Fibroblast of lung (primary cell): ENCODE measurements at places on chromosomes 4 and X.

DNA sequence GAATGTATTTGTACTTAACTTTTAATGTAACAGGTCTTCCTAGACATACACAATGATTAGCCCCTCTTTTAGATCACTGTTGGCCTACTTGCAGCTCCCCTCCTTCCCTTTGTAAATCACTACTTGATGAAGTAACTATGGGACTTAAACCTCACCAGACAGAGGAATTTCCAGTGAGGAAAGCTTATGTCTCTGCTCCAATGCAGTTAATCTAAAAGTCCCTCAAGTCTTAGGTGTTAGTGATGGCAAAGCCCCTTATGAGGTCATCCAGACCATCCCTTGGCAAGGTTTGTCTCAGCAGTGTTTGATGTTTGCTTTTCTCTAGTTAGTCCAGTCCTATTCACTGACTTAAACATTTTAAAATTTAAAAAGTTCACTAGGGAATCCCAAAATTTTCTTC, 877.3 kb upstream of the INTU start:
- no peaks in the 10 kb centered on the region for H3K27me3 ChIP-seq
- H3K36me3 ChIP-seq, result no peaks in the 10 kb centered on the region
- no peak for DNase-seq

- no peaks in the 10 kb centered on the region for H3K36me3 ChIP-seq
- no peak overlapping the region for H3K27ac ChIP-seq
- no peak overlapping the region for H3K4me3 ChIP-seq
- no peaks in the 10 kb centered on the region for H3K4me1 ChIP-seq
- no peak for DNase-seq
Measured at GRCh38 chrX:130162094-130162735, 3.4 kb downstream of the AIFM1 start.

DNA sequence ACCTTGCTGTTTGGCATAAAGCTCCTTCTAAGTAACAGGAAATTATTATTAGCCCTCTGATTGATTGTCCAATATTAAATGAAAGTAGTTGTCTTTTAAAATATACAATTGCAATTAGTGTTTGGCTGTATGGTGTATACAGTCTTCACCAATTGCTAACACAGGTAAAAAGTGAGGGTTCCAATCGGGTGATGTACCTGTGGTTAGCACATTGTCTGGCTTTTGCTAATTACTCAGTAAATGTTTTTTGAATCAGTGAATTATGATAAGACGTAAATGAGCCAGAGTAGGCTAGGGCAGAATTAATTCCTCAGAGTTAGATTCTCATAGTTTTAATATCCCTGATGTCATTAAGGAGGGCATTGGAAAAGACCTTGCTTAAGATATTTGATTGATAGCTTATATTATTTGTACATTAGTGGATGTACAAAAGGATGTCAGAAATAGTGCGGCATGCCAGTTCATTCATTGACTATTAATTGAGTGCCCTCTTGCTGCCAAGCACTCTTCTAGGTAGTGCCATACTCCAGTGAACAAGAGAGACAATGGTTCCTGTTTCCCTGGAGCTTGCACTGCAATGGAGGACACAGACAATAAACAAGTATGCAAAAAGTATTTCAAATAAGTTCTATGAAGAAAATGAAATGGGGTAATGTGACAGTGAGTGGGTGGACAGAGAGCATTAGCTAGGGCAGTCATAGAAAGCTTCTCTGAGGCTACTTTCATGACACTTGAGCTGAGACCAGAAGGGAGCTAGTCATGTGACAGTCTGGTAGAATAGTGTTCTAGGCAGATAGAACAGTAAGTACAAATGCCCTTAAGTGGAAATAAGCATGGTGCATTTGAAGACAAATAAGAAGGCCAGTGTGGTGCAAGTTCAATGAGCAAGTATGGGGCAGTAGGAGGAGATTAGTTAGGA, 205.9 kb upstream of the CASK start:
- no peaks in the 10 kb centered on the region for H3K36me3 ChIP-seq
- no peak for DNase-seq
- no peaks in the 10 kb centered on the region for H3K4me1 ChIP-seq
- no peak overlapping the region for H3K4me3 ChIP-seq
- H3K27ac ChIP-seq, result no peak overlapping the region

GRCh38 chr4:22413471-22413870, 102.4 kb downstream of the ADGRA3 start:
- no peaks in the 10 kb centered on the region for H3K4me1 ChIP-seq
- H3K27ac ChIP-seq, result no peak overlapping the region
- DNase-seq, result no peak
- no peaks in the 10 kb centered on the region for H3K36me3 ChIP-seq

GRCh38 chr4:123893011-123893981, 496.7 kb downstream of the SPRY1 start:
- H3K4me3 ChIP-seq, result no peak overlapping the region
- H3K27me3 ChIP-seq, result no peaks in the 10 kb centered on the region
- DNase-seq, result peak; percentile 62
- H3K4me1 ChIP-seq, result peaks cover 11% of the 10 kb centered on the region
- H3K27ac ChIP-seq, result no peak overlapping the region
- H3K36me3 ChIP-seq, result no peaks in the 10 kb centered on the region

- no peaks in the 10 kb centered on the region for H3K4me1 ChIP-seq
- peak; percentile 33 for DNase-seq
- H3K27me3 ChIP-seq, result no peaks in the 10 kb centered on the region
- H3K27ac ChIP-seq, result no peak overlapping the region
- no peak overlapping the region for H3K4me3 ChIP-seq
Measured at GRCh38 chr4:143344774-143345173, 8.1 kb downstream of the GAB1 start.

DNA sequence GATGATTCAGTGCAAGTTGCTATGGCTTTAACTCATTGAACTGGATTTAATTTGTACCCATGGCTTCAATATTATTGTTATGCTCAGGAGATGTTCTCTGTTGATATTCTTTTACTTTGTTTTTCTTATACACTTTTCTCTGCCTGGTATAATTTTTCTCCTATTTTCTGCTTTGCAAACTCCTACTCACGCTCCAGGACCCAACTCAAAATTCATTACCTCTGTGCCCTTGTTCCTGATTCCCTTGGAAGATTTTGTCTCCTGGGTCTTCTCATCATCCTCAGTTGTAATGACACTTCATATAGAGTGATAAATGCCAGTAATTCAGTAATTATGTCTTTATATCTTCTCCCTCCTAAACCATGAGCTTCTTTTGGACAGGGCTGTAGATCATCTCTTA, 259.9 kb upstream of the JADE1 start:
- no peak overlapping the region for H3K4me3 ChIP-seq
- peaks cover 8% of the 10 kb centered on the region for H3K4me1 ChIP-seq
- no peaks in the 10 kb centered on the region for H3K36me3 ChIP-seq
- H3K27ac ChIP-seq, result no peak overlapping the region

DNA sequence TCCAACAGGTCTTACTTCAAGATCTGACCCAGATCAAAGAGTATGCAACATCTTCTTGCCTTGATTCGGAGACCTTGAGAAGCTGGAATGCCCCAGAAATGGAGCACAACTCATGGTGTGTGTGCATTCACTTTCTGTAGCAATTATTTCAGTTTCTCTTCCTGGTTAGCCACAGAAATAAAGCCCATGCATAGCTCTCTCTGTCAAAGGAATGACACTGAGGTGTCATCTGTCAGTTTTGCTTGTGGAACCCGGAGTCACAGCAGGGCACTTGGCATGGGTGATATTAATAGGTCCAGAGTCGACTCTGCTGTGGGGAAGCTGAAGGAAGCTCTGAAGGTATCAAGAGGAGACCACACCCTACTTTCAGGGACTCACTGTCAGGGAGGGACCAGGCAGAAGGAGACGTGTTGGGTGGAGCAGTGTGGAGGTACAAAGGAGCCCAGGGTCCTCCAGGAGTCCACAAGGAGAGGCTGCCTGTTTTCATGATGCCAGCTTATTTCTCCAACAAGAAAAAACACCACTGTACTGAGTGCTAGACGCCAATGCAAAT, 10.7 kb downstream of the CLNK start:
- no peak for DNase-seq
- no peak overlapping the region for H3K27ac ChIP-seq
- no peaks in the 10 kb centered on the region for H3K36me3 ChIP-seq
- H3K4me1 ChIP-seq, result no peaks in the 10 kb centered on the region
- H3K4me3 ChIP-seq, result no peak overlapping the region

- no peaks in the 10 kb centered on the region for H3K36me3 ChIP-seq
- DNase-seq, result peak; percentile 85
- H3K27ac ChIP-seq, result peak within 1 kb of the TSS; percentile 89
- H3K4me1 ChIP-seq, result no peaks in the 10 kb centered on the region
- peak within 1 kb of the TSS; percentile 81 for H3K4me3 ChIP-seq
- no peaks in the 10 kb centered on the region for H3K27me3 ChIP-seq
Measured at GRCh38 chrX:119871599-119872395, at the start of the genes NDUFA1 and RNF113A. NDUFA1 (plus strand) TSS chrX:119871832; CDS start chrX:119871912, 80 bp downstream. RNF113A (minus strand) TSS chrX:119871733; CDS start chrX:119871613, 120 bp downstream.

DNA sequence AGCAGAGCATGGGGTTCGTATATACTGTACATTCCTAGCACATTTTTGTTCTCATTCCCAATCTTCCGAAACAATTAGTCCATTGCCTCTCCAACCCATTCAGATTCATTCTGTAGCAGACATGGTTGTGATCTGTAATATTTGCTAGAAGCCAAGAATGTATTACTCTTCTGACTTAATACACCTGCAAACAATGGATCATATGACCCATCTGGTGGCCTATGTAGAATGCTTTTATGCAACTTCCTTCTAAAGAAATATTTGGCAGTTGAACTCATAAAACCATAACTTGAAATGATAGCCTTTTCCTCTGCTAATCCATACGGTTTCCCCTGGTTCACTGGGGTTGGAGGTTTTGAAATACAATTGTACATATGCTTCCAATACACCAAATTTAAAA, 32.8 kb upstream of the SGMS2 start:
- H3K27ac ChIP-seq, result no peak overlapping the region
- no peak overlapping the region for H3K4me3 ChIP-seq
- H3K4me1 ChIP-seq, result no peaks in the 10 kb centered on the region
- H3K27me3 ChIP-seq, result peaks cover 5% of the 10 kb centered on the region

DNA sequence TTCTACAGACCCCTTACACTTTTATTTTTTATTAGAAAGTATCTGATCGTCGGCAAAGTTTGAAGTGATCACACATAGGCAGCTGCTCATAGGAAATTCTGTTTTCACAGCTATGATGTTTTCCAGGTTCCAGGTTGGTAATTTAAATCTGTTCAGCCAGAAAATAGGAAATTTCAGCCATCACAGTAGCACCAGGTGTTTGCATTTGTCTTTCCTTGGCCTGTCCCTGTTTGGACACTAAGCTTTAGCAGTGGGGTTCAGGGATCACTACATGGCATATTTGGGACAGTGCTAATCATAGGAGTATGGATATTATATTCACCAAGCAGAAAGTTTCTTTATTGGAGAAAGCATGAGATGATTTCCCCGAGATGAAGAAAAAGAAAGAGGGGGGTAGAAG, 92.9 kb downstream of the ANK2 start:
- no peak for DNase-seq
- no peaks in the 10 kb centered on the region for H3K36me3 ChIP-seq
- H3K27me3 ChIP-seq, result no peaks in the 10 kb centered on the region

GRCh38 chrX:21975812-21976211, 35.3 kb downstream of the SMS start:
- H3K27ac ChIP-seq, result peak overlapping the region; percentile 34
- H3K4me3 ChIP-seq, result no peak overlapping the region
- peak; percentile 71 for DNase-seq
- H3K36me3 ChIP-seq, result peaks cover 3% of the 10 kb centered on the region
- H3K27me3 ChIP-seq, result no peaks in the 10 kb centered on the region

GRCh38 chr4:114281164-114281960, 301.9 kb upstream of the ARSJ start:
- peaks cover 9% of the 10 kb centered on the region for H3K4me1 ChIP-seq
- no peaks in the 10 kb centered on the region for H3K27me3 ChIP-seq
- H3K27ac ChIP-seq, result peak overlapping the region; percentile 64
- H3K4me3 ChIP-seq, result no peak overlapping the region

DNA sequence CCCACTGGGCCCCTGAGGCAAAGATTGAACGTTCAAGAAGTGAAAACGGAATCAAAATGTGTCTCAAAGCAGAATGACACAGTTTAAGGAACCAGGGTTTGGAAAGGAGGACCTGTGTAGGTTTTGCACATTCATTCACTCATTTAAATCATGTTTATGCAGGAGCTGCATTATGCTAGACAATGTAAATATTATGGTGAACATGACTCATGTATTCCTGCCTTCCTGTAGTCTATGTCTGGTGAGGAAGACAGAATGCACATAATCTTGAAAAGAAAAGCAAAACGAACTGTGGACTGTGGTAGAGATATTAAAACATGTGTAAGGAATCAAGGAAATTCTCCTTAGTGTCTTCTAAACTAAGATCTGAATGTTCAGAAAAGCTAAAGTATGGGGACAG, 311.8 kb upstream of the SMIM31 start:
- no peaks in the 10 kb centered on the region for H3K27me3 ChIP-seq
- H3K36me3 ChIP-seq, result no peaks in the 10 kb centered on the region
- no peaks in the 10 kb centered on the region for H3K4me1 ChIP-seq
- no peak overlapping the region for H3K4me3 ChIP-seq
- H3K27ac ChIP-seq, result no peak overlapping the region

GRCh38 chr4:155889031-155889793, 14.3 kb upstream of the TDO2 start:
- H3K4me3 ChIP-seq, result no peak overlapping the region
- no peaks in the 10 kb centered on the region for H3K27me3 ChIP-seq
- H3K27ac ChIP-seq, result no peak overlapping the region
- H3K4me1 ChIP-seq, result peaks cover 3% of the 10 kb centered on the region

GRCh38 chr4:156738766-156739165, 232.8 kb downstream of the PDGFC start:
- H3K4me3 ChIP-seq, result no peak overlapping the region
- no peak overlapping the region for H3K27ac ChIP-seq
- peaks cover 4% of the 10 kb centered on the region for H3K4me1 ChIP-seq
- no peaks in the 10 kb centered on the region for H3K27me3 ChIP-seq
- H3K36me3 ChIP-seq, result no peaks in the 10 kb centered on the region

DNA sequence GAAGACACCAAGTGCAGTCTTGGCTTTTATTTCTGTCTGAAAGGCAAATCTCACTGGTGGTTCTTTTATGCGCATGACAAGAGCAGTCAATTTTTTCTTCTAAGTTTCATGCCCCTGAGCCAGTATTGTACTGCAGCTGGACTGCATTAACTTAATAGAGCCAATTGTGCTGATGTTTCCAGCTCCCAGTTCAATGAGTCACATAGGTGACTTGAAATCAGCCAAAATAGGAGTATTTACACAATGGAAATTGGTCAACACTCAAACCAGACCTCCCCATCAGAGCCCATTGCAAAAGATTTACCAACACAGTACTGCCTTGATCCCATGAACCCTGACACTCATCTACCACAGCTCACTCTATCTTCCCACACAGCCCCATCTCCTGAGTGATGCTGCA, 100.3 kb upstream of the GUCY1A1 start:
- H3K4me3 ChIP-seq, result no peak overlapping the region
- H3K36me3 ChIP-seq, result no peaks in the 10 kb centered on the region
- peak; percentile 28 for DNase-seq
- H3K27ac ChIP-seq, result no peak overlapping the region
- no peaks in the 10 kb centered on the region for H3K4me1 ChIP-seq

- no peak overlapping the region for H3K4me3 ChIP-seq
- no peaks in the 10 kb centered on the region for H3K36me3 ChIP-seq
- DNase-seq, result no peak
- H3K27me3 ChIP-seq, result no peaks in the 10 kb centered on the region
Measured at GRCh38 chrX:47898024-47898423, 61.3 kb downstream of the ZNF81 start.

GRCh38 chr4:112885897-112886296, 163.6 kb upstream of the ANK2 start:
- no peaks in the 10 kb centered on the region for H3K4me1 ChIP-seq
- H3K27me3 ChIP-seq, result no peaks in the 10 kb centered on the region
- no peaks in the 10 kb centered on the region for H3K36me3 ChIP-seq
- no peak overlapping the region for H3K4me3 ChIP-seq
